Stimulated activated CD8-positive, alpha-beta memory T cell treated with anti-CD3 and anti-CD28 coated beads, Interleukin-4, amount 100 ng/mL, for 4 hours (primary cell): ENCODE measurements at places on chromosomes 11 and 22.

GRCh38 chr11:20474176-20474881 lies 86.8 kb downstream of the PRMT3 start:
- no peak for DNase-seq

GRCh38 chr11:79438631-79439409 lies 2.0 kb downstream of the TENM4 start:
- DNase-seq, result no peak

DNA sequence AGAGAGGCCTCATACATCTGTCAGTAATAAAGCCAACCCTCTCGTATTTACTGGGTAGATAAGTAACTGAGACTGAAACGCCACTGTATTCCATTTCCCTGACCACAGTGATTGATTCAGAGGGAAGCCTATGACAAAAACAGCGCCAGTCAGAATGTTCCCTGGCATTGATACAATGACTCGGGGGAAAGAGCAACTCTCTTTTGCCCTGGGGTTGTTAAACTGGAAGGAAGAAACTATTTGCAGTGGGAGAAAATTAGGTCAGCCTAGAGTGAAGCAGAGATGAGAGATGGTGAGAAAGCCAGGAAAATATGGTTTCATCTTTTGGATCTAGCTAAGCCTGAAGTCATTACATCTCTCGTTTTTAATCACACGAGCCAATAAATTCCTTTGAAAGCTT lies 48.6 kb upstream of the RBFOX2 start:
- DNase-seq, result no peak

DNA sequence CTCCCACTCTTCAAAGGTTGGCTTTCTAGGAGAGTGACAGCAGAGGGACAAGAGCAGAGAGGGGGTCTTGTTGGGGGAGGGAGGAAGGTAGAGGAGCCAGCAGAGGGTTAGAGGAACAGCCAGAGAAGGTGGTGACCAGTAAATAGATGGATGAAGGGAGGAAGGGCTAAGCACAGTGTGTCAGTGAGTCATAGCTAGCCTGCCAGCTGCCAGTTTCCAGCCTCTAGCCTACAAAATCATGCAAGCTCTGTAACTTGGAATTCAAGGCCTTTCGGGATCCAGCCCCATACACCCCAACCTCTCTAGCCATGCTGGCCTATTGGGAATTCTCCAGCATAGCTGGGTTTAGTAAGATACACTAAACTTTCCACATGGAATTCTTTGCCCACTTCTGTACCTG lies 147.4 kb upstream of the TEAD1 start:
- DNase-seq, result no peak

- no peak for DNase-seq
These were observed 15.2 kb downstream of the KCNQ1 start for GRCh38 chr11:2459796-2460531.

DNA sequence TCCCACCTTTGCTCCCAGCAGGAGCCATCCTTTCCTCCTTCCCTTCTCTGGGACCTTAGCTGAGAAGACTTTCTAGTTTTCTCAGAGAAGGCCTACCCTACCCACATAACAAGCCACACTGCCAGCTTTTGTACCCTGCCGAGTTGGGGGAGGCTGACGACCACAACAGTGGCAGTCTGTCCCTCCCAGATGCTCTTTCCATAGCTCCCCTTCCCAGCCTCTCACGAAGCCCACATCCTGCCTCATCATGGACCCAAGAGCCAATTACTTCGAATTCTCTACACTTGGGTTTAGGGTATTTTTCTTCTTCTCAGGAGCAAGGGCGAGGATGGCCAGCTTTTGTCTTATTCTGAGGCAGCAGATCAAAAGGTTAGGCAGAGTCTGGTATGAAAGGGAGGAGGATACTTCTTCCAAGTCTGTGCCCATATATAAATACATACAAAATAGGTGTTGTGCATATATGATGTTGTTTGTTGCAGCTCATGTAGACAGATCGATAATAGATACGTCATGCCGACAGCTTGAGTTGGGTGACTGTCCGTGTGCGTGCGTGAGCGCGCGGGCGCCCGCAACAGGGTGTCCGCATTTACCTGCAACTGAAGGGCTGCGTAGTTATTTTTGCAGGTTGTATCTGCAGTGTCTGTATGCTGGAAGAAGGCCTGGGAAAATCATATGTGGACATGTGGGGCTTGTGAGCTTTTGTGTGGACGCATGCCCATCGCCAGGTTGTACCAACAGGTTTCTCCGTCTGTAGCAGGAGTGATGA lies 846 bp upstream of the NRGN start:
- no peak for DNase-seq

GRCh38 chr11:58926251-58926650 lies 13.0 kb upstream of the GLYATL1 start:
- no peak for DNase-seq

- no peak for DNase-seq
These were observed 232.3 kb downstream of the JRKL start for GRCh38 chr11:96622026-96622634.
